ENCODE measurements at places on chromosomes 16 and 17. TPM values are rescaled to one million over a fixed set of nuclear protein-coding genes. Genes with fewer than 3 reads are reported as not detected.

DNA sequence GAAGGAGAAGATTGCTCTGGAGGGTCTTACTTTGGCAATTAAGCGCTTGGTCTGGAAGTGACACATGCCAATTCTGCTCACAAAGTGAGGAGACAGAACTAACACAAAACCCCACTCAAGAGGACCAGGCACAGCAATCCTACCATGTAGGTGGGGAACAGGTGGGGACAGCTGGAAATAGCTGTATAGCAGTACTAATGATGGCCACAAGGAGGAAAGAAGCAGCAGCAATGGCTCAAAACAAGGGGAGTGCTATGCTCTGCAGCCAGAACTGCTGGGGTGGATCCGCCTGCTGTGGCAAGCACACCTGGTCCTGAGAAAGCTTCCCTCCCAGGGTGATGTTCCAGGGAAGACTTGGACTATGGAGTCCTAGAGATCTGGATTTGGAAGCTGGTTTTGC lies 17.0 kb upstream of the TMEM132E start:
- DNase-seq = no peak

- DNase-seq = no peak
Measured at GRCh38 chr17:40450175-40450574, 6.9 kb downstream of the IGFBP4 start.

- peak; percentile 56 for DNase-seq
Measured at GRCh38 chr16:27374804-27375425, 27.1 kb upstream of the IL21R start.

Gene CDRT15
- polyA plus RNA-seq = 0.89 TPM

Gene MYH11
- polyA plus RNA-seq = 15.3 TPM

DNA sequence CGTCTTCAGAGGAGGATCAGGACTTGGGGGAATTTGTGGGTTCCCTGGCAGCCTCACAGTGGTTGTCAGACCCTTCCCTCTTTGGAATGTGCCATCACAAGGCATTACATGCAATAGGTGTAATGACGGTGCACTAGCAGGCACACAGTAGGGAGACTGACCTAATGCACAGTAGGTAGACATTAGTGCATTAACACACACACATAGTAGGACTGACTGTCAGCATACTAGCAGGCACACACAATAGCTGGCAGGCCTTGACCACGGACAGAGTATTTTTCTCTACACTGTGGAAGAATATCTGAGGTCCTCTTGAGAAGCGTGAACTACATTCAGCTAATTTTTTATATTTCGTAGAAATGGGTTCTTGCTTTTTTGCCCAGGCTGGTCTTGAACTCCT lies 10.9 kb upstream of the UBALD2 start:
- no peak for DNase-seq

GRCh38 chr16:30010844-30011713 lies at the start of gene DOC2A:
Gene DOC2A, minus strand, starts transcription at chr16:30011027. Its CDS starts 805 bp downstream, at chr16:30010222.
- DNase-seq = no peak

DNA sequence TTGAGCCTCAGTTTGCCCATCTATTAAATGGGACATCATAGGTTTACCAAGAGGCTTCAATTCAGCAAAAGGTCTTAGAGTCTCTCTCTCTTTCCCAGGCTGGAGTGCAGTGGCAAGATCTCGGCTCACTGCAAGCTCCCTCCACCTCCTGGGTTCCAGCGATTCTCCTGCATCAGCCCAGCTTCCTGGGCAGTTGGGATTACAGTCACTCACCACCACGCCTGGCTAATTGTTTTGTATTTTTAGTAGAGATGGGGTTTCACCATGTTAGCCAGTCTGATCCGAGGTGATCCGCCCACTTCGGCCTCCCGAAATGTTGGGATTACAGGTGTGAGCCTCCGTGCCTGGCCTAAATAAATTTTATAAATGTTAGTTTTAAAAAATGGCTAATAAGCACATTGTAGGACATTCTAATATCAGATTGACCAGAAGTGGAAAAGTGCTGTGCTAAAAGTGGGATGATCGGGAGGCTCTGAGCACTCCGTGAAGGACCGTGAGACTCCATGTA lies 1.0 kb upstream of the NLRP1 start:
- DNase-seq = no peak

DNA sequence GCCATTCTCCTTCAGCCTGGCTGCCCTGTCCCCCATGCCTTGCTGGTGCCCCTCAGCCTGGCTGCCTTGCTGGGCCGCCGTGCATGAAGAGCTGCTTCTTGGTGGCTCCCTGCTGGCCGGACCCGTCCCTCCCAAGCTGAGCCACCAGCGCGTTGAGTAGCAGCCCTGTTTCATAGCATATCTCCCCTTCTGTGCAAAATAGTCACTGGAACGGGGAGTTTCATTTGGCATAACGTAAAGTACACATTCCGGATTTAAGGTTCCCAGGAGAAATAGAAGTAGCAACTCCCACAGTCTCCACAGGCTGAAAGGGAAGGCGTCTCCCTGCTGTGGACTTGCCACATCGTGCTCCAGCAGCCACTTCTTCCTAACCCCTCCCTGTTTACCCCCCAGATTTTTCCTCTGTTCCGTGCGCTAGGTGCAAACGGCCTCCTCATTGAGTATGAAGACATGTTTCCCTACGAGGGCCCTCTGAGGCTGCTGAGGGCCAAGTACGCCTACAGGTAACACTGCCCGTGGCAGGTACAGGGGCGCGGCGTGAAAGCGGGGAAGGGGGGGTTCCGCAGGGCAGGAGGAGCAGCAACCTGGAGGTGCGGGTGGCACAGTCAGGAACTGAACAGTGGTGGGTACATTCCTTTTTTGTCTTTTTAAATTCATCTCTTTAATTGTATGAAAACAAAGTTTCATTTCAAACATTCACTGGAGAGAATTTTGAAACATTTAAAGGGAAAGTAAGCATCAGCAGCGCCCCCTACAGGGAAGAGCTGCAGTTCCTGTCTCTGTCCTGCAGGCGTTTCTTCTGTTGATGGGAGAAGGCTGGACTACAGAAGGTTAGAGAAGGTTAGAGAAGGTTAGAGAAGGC lies 5.8 kb upstream of the OGFOD3 start:
- DNase-seq = no peak

DNA sequence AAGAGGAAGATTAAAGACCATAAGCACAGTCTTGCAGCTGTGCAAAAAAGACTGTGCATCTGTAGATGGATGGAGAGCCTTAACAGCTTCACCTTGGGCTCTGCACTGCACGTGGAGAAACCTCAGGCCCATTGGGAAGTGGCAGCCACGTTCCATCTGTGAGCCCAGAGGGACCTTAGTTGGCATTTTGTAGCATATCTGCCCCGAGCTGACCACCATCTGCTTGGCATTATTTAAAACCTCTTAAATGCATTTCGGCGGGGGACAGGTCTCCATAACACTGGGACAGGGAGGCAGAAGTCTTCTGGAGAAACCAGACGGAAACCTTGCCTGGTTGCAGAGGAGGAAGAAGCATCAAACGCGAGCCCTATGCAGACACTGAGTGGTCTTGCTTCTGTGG lies 345.6 kb downstream of the CPPED1 start:
- no peak for DNase-seq

Gene PRCD
- polyA plus RNA-seq = 3.8 TPM

Gene KIF2B
- not detected for polyA plus RNA-seq

- no peak for DNase-seq
Measured at GRCh38 chr17:81250286-81251093, 11.4 kb downstream of the NDUFAF8 start.

- no peak for DNase-seq
Measured at GRCh38 chr17:76156662-76156991, 15.6 kb upstream of the FOXJ1 start.

DNA sequence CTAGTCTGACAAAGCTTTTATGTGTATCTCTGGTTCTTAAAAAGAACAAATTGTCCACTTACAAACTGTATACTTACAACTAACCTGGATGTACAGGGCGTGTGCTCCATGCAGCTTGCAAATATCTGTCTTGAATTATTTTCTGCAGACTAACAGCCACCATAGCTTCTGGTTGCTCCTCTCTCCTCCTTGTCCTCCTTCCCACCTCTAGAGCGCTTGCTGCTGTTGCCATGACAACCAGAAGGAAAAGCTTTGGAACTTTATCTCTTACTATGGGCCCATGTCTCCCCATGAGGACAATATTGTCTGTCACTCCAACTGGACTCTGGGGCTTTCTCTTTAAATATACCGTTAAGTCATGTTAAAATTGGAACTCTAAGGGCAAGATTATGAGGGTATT lies 71.5 kb upstream of the DHX40 start:
- no peak for DNase-seq

Gene RNF43
- polyA plus RNA-seq = 0.10 TPM

Gene STH
- not detected for polyA plus RNA-seq

Gene ATF7IP2
- polyA plus RNA-seq = 5.2 TPM

DNA sequence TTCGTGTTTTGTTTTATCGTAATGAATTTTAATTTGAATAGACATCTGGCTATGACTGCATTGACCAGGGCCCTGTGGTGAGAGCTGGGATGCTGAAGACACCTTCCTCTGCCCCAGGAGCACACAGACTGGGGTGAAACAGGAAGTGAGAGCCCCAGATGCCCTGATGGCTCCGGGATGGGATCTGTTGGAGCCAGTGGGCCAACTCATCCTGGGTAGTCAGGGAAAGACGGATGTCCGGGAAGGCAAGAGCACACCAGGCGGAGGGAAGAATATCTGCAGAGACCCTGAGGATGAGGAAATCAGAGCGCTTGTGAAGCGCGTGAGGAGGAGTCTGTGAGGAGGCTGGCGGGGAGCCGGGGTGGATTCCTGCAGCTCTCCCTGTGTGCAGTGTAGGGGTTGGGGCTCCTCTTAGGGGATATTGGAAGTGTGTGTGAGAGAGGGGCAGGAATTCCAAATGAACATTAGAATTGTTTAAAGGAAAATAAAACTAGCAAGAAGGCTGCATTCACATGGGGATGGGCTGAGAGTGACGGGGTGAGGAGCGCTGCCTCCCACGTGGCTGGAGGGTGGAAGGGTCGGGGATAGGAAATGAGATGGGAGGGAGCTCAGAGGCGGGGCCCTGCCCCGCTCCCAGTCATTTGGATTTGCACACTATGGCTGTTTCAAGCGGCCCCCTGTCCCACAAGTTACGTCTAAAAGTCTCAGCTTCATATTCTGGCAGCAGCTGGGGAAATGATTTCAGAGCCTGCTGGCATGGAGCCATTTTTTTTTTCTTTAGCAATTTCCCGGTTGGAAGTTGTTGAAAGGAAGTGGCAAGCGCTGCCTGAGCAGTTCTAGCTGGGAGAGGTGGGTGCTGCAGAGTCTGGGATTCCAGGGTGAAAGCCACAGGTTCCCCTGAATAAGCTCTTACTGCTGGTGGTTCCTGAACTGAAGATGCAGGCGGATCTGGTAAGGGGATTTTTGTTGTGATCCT lies 71.2 kb upstream of the LGALS9 start:
- peak; percentile 90 for DNase-seq

Gene WNK4
- polyA plus RNA-seq = 3.3 TPM

Data from muscle of arm (tissue), 14 donors.